ENCODE measurements at places on chromosomes 6 and 20. TPM values are rescaled to one million over a fixed set of nuclear protein-coding genes. Genes with fewer than 3 reads are reported as not detected.
A peak's percentile ranks its signal among the peaks of the same experiment; 100 is the strongest.

- H3K27me3 ChIP-seq: no peaks in the 10 kb centered on the region
- no peak for DNase-seq
- H3K4me3 ChIP-seq: no peak overlapping the region
- no peak overlapping the region for H3K27ac ChIP-seq
- H3K4me1 ChIP-seq: no peaks in the 10 kb centered on the region
Measured at GRCh38 chr6:35142588-35143569, 1.7 kb upstream of the TCP11 start.

GRCh38 chr20:7362601-7363000 lies 577.7 kb downstream of the HAO1 start:
- H3K4me1 ChIP-seq: no peaks in the 10 kb centered on the region
- no peak overlapping the region for H3K4me3 ChIP-seq
- H3K36me3 ChIP-seq: no peaks in the 10 kb centered on the region
- no peak overlapping the region for H3K27ac ChIP-seq
- no peaks in the 10 kb centered on the region for H3K27me3 ChIP-seq

DNA sequence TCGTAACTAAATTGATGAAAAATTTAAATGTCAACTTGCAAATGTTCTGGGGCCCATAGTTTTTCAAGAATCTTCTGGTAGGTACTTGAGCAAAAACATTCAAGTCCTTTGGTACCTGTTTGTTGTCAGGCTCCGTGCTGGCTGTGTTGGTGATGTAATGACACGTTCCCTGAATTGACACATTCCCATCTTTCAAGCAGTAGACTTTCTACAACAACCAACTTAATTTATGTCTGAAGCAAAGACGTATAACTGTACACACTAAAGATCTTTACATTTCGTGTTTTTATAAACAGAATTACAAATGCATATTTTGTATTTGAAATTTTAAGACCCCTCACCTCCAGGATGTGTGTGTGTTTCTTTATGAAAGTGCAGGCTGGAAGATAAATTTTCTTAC lies 49.5 kb downstream of the NCOA3 start:
- H3K27ac ChIP-seq: no peak overlapping the region
- no peaks in the 10 kb centered on the region for H3K36me3 ChIP-seq
- no peak overlapping the region for H3K4me3 ChIP-seq
- H3K4me1 ChIP-seq: no peaks in the 10 kb centered on the region
- no peak for DNase-seq
- H3K27me3 ChIP-seq: no peaks in the 10 kb centered on the region

The NKAIN4 gene
- total RNA-seq: not detected

- H3K27me3 ChIP-seq: no peaks in the 10 kb centered on the region
- H3K4me1 ChIP-seq: no peaks in the 10 kb centered on the region
- no peak overlapping the region for H3K4me3 ChIP-seq
- H3K36me3 ChIP-seq: no peaks in the 10 kb centered on the region
- H3K27ac ChIP-seq: no peak overlapping the region
Measured at GRCh38 chr6:13677878-13678254, 33.8 kb downstream of the RANBP9 start.

DNA sequence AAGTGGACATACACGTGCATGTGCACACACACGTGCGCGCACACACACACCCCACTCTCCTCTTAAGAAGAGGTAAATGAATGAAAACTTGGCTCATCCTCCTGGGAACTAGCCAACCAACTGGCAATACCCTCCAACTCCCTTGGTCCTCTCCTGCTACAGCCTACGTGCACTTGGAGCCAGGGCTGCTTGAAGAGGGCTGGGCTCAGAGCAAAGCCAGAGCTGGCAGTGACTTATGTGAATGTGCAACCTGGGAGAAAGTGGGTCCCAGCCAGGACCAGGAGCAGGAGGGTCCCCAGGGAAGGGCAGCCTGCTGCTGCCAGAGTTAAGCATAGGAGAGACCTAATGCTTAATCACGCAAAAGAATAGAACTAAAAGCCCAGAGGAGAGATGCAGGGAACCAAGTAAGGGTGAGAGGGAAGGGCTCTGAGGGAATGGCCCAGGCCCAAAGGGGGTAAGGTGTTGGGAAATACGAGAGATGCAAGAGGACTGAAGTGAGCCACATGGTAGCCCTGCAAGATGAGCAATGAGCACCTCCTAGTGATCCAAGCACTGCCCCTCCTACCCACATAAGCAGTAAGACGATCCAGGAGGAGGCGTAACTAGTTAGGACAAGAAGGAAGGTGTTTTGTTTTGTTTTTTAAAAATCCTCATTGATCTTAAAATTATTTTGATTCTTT lies 24.7 kb downstream of the TRAF3IP2 start:
- peak overlapping the region; percentile 80 for H3K27ac ChIP-seq
- no peak overlapping the region for H3K4me3 ChIP-seq
- H3K36me3 ChIP-seq: peaks cover 4% of the 10 kb centered on the region
- no peaks in the 10 kb centered on the region for H3K27me3 ChIP-seq
- no peaks in the 10 kb centered on the region for H3K4me1 ChIP-seq

- H3K27me3 ChIP-seq: no peaks in the 10 kb centered on the region
- no peak overlapping the region for H3K4me3 ChIP-seq
- H3K4me1 ChIP-seq: no peaks in the 10 kb centered on the region
Measured at GRCh38 chr6:44463728-44464450, 76.4 kb downstream of the CDC5L start.

DNA sequence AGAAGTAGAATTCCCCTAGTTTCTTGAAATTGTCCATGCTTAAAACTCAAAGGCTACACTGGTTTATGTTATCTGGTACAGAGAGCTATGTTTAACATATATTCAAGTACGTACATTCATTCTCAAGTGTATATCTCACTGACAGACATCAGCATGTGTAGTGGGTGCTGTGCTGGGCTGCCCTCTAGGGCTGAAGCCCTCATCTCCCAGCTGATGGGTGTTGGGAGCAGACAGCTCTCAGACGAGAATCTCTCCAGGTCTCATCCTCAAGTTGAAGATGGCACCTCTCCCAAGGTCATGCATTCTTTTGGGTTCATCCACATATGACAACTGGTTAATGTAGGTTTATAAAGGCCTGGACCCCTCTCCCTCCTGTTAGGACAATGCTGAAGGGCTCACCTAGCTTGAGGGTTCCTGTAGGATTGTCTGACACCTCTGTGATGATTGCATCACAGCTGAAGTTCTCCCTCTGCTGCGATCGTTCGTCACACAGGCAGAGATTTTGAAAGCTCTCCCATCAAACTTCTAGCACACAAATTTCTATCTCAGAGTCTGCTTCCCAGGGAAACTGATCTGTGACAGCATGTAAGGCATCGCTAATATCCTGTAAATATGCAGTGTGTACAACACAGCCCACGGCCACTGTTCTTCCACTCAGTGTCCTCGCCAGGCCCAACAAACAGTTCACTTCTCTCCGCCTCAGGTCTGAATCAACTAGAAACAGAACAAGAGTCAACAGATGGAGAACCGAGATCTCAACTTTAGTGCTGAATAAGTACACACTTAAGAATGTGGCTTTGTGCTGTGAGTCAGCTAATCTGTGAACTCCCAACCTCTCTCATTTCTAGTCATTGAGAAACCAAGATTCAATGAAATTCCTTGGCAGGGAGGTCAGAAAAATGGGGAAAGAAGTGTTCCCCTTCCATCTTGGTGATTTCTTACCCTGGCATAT lies 43.2 kb downstream of the PREP start:
- no peaks in the 10 kb centered on the region for H3K4me1 ChIP-seq
- no peaks in the 10 kb centered on the region for H3K36me3 ChIP-seq
- DNase-seq: no peak
- no peaks in the 10 kb centered on the region for H3K27me3 ChIP-seq

GRCh38 chr6:129583866-129584265 lies 126.1 kb downstream of the ARHGAP18 start:
- H3K4me3 ChIP-seq: no peak overlapping the region
- no peaks in the 10 kb centered on the region for H3K36me3 ChIP-seq
- H3K27ac ChIP-seq: no peak overlapping the region
- H3K4me1 ChIP-seq: no peaks in the 10 kb centered on the region

DNA sequence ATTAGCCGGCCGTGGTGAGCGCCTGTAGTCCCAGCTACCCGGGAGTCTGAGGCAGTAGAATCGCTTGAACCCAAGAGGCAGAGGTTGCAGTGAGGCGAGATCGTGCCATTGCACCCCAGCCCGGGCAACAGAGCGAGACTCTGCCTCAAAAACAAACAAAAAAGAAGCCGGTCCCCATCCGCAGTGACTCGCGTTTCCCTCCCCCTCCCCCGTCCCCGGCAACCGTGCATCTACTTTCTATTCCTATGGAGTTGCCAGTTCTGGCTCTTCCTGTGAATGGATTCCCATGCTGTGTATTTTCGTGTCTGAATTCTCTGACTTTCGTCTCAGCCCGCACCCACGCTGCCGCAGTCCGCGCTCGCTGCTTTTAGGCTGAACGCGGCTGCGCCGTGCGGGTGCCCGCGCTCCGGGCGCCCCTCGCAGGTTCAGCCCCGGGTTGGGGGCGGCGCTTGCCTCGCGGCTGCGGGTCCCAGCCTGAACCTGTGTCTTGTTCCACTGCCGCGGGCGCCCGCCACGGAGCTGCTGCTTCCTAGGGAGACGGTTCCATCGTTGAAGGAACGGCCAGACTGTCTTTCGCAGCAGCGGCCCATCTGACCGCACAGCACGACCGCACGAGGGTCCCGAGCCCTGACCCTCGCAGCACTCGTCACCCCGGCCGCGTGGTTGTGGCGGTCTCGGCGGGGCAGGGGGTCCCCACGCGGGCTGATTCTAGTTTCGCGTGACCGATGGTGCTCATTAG lies 1.1 kb upstream of the MRGBP start:
- peak overlapping the region; percentile 75 for H3K27ac ChIP-seq
- peak overlapping the region; percentile 83 for H3K4me3 ChIP-seq
- H3K27me3 ChIP-seq: no peaks in the 10 kb centered on the region
- no peak for DNase-seq
- H3K4me1 ChIP-seq: no peaks in the 10 kb centered on the region

GRCh38 chr6:119333063-119333609 lies 16.4 kb downstream of the MAN1A1 start:
- H3K27ac ChIP-seq: no peak overlapping the region
- H3K36me3 ChIP-seq: no peaks in the 10 kb centered on the region
- no peaks in the 10 kb centered on the region for H3K4me1 ChIP-seq
- no peak overlapping the region for H3K4me3 ChIP-seq
- no peak for DNase-seq
- no peaks in the 10 kb centered on the region for H3K27me3 ChIP-seq

The C20orf144 gene
- total RNA-seq: 0.16 TPM

- no peaks in the 10 kb centered on the region for H3K36me3 ChIP-seq
- H3K27ac ChIP-seq: no peak overlapping the region
- no peak overlapping the region for H3K4me3 ChIP-seq
- no peak for DNase-seq
- no peaks in the 10 kb centered on the region for H3K27me3 ChIP-seq
- H3K4me1 ChIP-seq: no peaks in the 10 kb centered on the region
Measured at GRCh38 chr20:595330-596308, 14.5 kb downstream of the TCF15 start.

GRCh38 chr6:100432136-100432535 lies 32.6 kb downstream of the SIM1 start:
- no peaks in the 10 kb centered on the region for H3K36me3 ChIP-seq
- H3K27me3 ChIP-seq: no peaks in the 10 kb centered on the region
- H3K27ac ChIP-seq: no peak overlapping the region
- DNase-seq: no peak
- H3K4me1 ChIP-seq: no peaks in the 10 kb centered on the region
- H3K4me3 ChIP-seq: no peak overlapping the region

DNA sequence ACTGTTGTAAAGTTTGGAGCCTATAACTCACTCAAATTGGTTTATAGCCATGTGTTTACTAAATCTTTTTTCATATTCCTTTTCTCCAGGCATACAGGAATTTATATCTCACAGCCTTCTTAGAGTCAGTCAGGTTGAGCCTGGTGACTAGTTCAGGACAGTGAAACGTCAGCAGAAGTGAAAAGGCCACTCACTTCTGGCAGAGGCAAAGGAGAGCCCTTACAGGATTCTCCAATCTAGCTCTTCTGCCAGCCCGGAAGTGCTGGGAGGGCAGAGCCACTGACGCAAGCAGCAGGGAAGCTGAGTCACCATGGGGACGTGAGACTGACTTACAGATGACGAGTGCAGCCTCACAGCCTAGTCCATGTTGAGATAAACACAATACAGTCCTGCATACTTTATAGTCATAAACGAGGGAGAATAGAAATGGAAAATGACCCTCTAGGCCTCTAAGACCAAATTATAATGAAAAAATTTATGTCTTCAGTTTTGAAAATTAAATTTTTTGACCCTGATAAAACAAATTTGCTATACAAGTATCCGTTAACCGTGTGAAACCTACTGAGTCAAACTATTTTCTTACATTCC lies 1.3 kb downstream of the PXT1 start:
- no peaks in the 10 kb centered on the region for H3K4me1 ChIP-seq
- no peaks in the 10 kb centered on the region for H3K27me3 ChIP-seq
- peak overlapping the region; percentile 99 for H3K27ac ChIP-seq

DNA sequence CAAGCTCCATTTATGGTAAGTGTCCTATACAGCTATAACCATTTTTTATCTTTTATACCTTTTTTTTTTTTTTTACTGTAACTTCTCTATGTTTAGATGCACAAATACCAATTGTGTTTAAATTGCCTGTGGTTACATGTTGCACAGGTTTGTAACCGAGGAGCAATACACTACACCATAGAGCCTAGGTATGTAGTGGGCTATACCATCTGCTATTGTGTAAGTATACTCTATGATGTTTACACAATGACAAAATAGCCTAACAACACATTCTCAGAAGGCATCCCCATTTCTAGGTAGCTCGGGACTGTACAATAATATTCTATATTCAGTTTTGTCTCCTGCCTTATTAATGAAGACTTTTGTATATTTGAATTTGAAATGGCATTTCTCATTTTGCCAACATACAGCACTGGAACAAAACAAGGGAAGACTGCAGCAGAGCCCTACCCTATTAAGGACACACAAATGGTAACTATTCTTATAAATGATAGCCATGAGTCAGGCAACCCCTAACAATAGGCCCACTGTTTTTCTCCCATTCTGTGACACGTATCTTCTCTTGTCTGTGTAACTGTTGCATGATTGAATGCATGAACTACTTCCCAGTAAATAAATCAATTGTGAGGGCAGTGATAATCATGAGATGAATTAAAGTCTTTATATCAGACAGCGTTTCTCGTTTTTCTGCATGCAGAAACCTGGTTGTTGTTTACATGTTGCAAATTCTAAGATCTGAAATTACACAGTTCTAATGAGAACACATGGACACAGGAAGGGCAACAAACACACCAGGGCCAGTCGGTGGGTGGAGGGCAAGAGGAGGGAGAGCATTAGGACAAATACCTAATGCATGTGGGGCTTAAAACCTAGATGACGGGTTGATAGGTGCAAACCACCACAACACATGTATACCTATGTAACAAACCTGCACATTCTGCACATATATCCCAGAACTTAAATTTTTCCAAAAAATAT lies 173.9 kb downstream of the EPM2A start:
- no peak overlapping the region for H3K4me3 ChIP-seq
- no peaks in the 10 kb centered on the region for H3K27me3 ChIP-seq
- no peaks in the 10 kb centered on the region for H3K36me3 ChIP-seq
- no peaks in the 10 kb centered on the region for H3K4me1 ChIP-seq
- no peak overlapping the region for H3K27ac ChIP-seq

- no peak for DNase-seq
- H3K27ac ChIP-seq: no peak overlapping the region
- no peaks in the 10 kb centered on the region for H3K36me3 ChIP-seq
- H3K4me3 ChIP-seq: no peak overlapping the region
- no peaks in the 10 kb centered on the region for H3K27me3 ChIP-seq
Measured at GRCh38 chr6:55276745-55277530, 50.3 kb upstream of the GFRAL start.

- H3K4me1 ChIP-seq: no peaks in the 10 kb centered on the region
- H3K36me3 ChIP-seq: no peaks in the 10 kb centered on the region
- H3K27ac ChIP-seq: no peak overlapping the region
- H3K27me3 ChIP-seq: no peaks in the 10 kb centered on the region
Measured at GRCh38 chr6:35669451-35670045, 19.2 kb downstream of the FKBP5 start.

- no peak overlapping the region for H3K4me3 ChIP-seq
- no peaks in the 10 kb centered on the region for H3K27me3 ChIP-seq
- H3K36me3 ChIP-seq: no peaks in the 10 kb centered on the region
- H3K27ac ChIP-seq: no peak overlapping the region
- no peak for DNase-seq
Measured at GRCh38 chr6:1739680-1740079, 130.0 kb downstream of the FOXC1 start.

The TCFL5 gene
- 7.8 TPM for total RNA-seq

The PGC gene
- total RNA-seq: not detected

Data from breast epithelium (tissue), 4 donors.